ENCODE measurements at places on chromosomes 5 and 9.

- no peak for DNase-seq
Observed at GRCh38 chr9:137311986-137312851, 10.1 kb upstream of the NRARP start.

- DNase-seq = no peak
Observed at GRCh38 chr9:37947977-37948376, 44.0 kb upstream of the SLC25A51 start.

- no peak for DNase-seq
Observed at GRCh38 chr5:31579558-31579957, 47.5 kb downstream of the C5orf22 start.

GRCh38 chr9:84804951-84805694, 135.6 kb downstream of the NTRK2 start:
- DNase-seq = no peak

DNA sequence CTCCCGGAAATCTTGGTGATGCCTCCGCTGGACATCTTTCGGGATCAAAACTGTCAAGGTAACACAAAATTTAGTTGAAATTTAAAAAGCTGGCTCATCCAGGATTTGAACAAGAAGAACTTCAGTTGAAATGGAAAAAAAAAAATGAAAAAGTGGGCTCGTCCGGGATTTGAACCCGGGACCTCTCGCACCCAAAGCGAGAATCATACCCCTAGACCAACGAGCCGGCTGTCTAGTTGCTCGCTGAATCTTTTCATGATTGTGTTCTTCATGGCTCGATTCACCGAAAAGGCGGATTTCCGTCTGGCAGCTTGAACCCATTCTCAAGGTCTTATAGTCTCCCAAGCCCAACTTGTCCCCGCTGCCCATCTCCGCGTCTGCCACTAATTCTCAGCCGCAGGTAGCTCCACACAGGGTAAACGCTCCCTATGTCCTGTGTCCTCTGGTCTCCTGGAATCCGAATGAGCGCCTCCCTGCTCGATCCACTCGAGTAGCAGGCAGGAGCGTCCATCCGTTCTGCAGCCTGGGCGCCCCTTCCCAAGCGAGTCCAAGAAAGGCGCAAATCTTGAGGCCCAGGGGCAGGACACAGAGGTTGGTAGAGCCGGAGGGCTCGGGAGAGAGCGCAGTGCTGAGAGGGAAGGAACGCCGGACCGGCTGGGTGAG, 16.2 kb downstream of the TRIM7 start:
- no peak for DNase-seq

DNA sequence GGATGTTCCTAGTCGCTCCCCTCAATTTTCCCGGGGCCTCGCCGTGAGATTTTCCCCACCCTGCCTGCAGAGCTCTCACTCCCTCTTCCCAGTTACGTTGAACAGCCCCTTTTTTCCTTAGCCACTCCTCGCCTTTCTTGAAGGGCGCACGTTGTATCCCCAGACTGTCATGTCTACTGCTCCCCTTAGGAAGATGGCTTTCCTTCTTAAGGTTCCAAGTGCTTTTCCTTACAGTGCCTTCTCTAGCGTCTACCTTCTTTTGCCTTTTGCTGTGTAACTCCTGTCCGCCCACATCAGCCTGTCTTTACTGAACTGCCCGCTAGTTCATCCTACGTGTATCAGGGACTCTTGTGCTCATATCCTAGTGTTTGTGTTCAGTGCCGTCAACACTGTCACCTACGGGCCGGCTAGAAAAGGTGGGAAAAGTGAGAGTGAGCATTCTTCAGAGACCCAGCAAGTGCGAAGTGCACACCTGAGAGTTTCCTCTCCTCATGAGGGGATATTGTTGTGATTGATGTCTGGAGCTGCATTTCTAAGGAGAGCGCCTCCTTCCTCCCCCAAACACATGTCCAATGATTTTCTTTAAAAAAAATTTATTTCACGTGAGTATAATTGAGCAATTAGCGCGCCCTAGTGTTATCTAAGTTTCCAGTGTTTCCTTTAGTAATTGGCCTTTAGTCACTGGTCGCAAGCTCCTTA, 764 bp downstream of the CAMLG start:
- DNase-seq = peak; percentile 8

All from NCI-H774 (cell line).